Left renal cortex interstitium (tissue), 4 donors: ENCODE measurements at places on chromosomes 5 and 9. TPM values are rescaled to one million over a fixed set of nuclear protein-coding genes. Genes with fewer than 3 reads are reported as not detected.

PCSK1 gene
- 0.17 TPM for polyA plus RNA-seq

GKAP1 gene
- polyA plus RNA-seq = 24.7 TPM

LTC4S gene
- polyA plus RNA-seq = 2.0 TPM

TAF11L10 gene
- not detected for polyA plus RNA-seq

SLC34A1 gene
- polyA plus RNA-seq = 220 TPM

ADGRD2 gene
- 0.35 TPM for polyA plus RNA-seq

PCA3 gene
- 1.5 TPM for polyA plus RNA-seq

SEC61B gene
- polyA plus RNA-seq = 158 TPM

ELAVL2 gene
- 3.7 TPM for polyA plus RNA-seq

PFN3 gene
- polyA plus RNA-seq = 0.91 TPM

DNA sequence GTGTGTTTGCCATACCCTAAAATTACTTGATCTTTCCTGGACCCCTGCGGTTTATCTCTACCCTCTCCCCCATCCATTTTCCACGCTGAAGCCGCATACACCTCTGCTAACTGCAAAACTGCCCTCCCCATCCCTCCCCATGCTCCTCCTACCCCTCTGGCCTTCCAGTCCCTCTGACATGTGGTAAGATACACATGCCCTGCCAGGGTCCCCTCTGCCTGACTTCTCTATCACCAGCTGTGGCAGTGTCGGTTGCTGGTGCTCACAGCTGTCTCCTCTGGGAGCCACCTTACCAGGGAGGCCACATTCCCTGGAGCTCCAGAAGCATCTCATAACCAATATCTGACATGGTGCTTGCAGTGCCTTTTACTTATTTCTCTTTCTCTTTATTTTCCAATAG, 58.9 kb upstream of the COL15A1 start:
- DNase-seq = no peak

DNA sequence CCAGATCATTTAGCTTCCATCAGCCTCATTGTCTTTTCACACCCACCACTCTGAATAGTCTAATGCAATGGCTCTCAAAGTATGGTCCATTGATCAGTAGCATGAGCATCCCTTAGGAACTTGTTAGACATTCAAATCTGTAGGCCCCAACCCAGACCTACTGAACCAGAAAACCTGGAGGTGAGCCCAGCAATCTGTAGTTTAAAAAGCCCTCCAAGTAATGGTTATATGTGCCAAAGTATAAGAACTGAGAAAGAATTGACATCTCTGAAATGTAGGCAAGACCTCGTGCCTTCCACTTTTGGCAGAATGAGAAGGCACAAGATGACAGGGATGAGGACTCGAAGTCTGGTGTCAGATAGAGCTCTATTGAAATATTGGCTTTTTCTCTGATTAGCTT, 267.6 kb downstream of the TRIM32 start:
- no peak for DNase-seq

GRCh38 chr9:78115073-78115472, 83.5 kb upstream of the GNAQ start:
- DNase-seq = no peak

GRCh38 chr5:140700177-140701144, at the start of gene ZMAT2:
Gene ZMAT2, plus strand, starts transcription at chr5:140700447. Its CDS starts 14 bp downstream, at chr5:140700461.
- peak; percentile 92 for DNase-seq

DNA sequence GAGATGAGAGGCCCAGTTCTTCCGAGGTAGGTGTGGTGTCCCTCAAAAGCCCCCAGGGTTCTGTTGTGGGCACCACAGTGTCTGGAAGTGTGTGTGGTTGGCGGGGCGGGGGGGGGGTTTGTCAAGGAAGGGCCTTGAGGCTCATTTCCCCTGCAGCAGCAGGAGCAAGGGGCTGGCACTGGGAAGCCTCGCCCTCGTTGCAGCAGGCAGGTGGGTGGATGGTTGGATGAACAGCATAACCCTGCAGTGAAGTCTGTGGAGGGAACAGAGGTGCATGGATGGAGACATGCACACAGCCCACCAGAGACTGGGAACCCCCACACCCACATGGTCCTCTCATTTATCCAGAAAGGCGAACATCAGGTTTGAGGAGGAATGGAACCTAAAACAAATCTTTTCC, 2.0 kb upstream of the SPATA31E1 start:
- DNase-seq = no peak

DNA sequence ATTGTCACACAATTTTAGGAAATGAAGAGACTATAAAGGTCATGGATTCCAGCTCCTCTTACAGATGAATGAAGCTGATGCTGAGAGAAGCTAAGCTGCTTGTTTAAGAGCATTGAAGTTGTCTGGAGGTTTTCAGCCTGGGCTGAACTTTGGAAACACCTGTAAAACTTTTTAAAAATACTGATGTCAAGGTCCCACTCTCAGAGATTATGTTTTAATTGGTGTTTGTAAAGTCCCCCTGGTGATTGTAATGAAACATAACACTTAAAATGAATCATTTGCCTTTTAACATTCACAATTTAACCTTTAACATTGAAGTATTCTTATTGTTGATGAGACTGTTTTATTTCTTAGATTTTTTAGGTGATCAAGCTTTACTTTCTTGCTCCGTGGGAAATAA, 16.4 kb downstream of the RAD23B start:
- no peak for DNase-seq

GRCh38 chr5:23703940-23704855, 196.8 kb downstream of the PRDM9 start:
- DNase-seq = no peak

- DNase-seq = no peak
These were observed 15.8 kb upstream of the KIF4B start for GRCh38 chr5:154997746-154998145.

DNA sequence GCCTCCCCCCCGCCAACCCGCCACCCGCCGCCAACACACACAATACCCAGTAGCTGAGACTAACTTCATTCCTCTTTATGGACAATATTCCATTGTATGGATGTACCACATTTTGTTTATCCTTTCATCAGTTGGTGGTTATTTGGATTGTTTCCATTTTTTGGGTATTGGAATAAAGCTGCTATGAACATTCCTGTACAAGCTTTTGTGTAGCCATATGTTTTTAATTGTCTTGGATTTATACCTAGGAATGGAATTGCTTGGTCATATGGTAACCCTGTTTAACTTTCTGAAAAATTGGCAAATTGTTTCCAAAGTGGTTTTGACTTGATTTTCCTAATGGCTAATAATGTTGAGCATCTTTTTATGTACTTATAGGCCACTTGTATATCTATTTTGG, 4.9 kb upstream of the UBTD2 start:
- no peak for DNase-seq

DNA sequence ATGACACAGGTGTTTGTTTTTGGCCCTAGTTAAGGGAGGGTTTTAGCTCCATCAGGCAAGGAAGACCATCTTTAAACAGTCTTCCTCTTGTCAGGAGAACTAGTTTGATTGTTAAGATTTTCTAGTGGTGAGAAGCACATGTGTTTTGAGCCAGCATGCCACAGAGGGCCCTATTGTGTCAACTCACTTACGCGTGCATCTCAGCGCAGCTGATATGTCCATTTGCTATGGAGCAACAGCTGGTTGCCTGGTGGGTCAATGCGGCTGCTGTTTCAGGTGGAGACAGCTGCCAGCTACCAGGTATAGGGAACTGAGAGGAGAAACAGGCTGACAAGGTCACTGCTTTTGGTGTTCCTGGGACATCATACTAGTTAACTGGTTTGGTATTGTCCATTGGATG, 100.5 kb upstream of the PRRC1 start:
- DNase-seq = no peak

GRCh38 chr9:91978740-91979414, 28.8 kb upstream of the ROR2 start:
- DNase-seq = no peak

- DNase-seq = no peak
These were observed 43.1 kb upstream of the DAB2IP start for GRCh38 chr9:121608168-121608853.

DNA sequence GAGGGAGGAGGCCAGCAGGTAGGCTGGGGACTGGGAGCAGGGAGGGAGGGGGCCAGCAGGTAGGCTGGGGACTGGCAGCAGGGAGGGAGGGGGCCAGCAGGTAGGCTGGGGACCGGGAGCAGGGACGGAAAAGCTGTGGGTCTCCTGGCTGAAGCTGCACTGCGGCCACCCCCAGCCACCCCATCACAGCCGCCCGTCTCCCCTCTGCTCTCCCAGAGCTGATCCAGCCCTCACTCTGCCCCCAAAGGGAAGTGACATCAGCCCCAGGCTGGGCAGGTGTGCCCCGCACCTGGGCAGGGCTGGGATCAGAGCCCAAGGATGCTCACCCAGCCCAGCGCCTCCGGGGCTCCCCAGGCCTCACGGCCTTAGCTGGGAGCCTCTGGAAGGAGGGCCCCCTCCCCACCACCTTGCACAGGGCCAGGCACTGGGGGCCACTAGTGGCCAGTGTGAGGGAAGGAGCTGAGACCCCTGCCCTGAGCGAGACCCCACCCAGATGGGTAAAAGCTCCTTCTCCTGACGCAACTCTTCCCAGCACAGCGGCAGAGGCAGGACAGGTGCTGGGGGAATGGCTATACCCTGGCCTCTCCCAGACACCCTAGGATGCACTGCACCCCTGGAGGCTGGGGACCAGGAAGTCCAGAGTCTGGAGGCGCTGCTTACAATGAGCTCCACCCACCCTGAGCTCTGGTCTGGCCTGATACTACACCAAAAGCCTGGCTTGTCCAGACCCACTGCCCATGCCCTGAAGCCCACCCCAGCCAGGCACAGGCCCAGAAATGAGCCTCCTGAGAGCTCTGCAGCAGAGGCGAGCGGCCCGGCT, 11.6 kb downstream of the AGPAT2 start:
- DNase-seq = no peak

DNA sequence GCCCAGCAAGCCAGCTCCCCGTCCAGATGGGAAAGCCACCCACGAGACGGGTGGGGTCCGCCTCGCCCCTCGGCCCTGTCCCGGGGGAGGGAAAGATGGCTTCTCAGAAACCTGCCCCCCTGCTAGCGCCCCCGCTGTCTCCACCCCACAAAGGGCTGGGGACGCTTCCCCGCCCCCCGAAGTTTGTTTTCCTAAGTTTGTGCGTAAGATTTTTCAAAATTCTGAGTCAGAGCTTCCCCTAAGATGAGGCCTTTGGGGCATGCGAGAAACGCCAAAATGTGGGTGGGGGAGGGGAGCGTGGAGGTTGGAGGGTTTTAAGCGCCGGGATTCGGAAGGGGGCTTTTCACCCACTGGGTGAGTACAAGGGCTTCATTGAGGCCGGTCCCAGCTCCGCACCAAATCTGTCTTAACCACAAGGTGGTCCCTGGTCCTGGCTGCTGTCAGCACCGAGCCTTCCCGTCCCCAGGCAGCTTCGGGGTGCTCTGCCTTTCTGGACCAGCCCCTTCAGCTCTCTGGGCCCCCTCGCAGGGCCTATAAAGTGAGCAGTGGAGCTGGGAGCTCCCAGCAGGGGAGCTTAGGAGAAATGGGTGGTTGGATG, 32.3 kb downstream of the PRRX2 start:
- DNase-seq = no peak

DNA sequence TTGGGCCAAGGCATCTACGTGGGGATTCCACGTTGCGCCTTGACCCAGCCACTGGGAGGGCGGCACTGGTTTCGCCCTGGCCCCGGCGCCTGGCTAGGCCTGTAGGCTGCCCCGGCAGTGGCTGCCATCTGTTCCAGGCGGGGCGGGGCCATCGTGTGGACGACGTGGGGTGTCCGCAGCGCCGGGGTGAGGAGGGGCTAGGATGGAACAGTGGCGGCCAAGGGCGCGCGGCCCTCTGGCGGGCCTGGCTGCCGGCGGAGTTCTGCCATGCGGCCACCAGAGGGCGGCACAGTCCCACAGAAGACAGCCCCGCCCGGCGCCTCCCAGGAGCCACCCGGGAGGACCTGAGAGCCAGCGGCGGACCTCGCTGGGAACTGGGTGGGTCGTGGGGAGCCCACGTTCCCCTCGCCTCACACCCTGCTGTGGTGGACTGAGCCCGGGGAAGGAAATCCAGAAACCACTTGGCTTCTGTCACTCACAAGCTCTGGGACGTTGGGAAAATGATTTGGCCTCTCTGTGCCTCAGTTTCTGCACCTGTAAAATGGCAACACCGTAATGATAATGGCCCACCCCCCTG, 22.6 kb upstream of the RAPGEF1 start:
- DNase-seq = no peak

GRCh38 chr5:135546912-135547311, 11.1 kb upstream of the NEUROG1 start:
- no peak for DNase-seq

GRCh38 chr5:148791696-148792095, 34.7 kb upstream of the ADRB2 start:
- no peak for DNase-seq

GRCh38 chr5:168198359-168198758, 93.1 kb upstream of the WWC1 start:
- no peak for DNase-seq

- no peak for DNase-seq
These were observed 1.5 kb upstream of the KCNN2 start for GRCh38 chr5:114360357-114360756.

GRCh38 chr5:158287643-158288271, 428.8 kb upstream of the CLINT1 start:
- DNase-seq = no peak

GRCh38 chr5:156409834-156410233, 82.9 kb downstream of the SGCD start:
- DNase-seq = no peak

DNA sequence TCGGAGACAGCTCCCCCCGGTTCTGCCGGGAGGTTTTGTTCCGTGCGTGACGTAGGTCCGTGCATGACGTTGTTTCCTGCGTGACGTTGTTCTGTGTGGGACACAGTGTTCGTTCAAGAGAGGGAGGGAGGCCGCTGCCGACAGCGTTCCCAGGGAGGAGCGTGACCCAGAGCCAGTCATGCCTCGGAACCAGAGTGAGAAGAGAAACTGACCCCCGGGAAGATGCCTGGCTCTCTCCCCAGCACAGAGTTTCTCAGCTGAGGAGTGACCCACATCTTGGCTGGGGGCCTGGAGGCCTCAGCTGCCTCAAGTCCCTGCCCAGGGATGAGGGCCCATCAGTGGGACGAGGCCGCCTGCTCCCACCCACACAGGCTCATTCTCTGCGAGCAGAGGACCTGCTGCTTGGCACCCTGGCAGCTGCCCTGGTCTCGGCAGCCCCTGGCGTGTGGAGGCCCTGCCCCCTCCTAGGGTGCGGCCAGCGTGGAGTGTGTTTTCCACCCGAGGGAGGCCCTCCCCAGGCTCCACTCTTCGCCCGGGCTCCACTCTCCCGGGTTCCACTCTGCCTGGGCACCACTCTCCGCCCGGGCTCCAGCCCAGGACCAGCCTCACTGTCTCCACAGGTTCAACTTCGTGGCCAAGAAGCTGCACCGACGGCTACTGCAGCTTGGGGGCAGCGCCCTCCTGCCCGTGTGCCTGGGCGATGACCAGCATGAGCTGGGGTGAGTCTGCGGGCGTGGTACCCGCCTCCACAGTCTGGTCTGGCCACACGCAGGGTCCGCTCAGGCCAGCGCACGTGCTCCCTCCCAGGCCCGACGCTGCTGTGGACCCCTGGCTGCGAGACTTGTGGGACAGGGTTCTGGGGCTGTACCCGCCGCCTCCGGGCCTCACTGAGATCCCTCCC, 7.9 kb downstream of the NDOR1 start:
- no peak for DNase-seq

GRCh38 chr9:2709645-2710101, 7.6 kb upstream of the KCNV2 start:
- no peak for DNase-seq

DNA sequence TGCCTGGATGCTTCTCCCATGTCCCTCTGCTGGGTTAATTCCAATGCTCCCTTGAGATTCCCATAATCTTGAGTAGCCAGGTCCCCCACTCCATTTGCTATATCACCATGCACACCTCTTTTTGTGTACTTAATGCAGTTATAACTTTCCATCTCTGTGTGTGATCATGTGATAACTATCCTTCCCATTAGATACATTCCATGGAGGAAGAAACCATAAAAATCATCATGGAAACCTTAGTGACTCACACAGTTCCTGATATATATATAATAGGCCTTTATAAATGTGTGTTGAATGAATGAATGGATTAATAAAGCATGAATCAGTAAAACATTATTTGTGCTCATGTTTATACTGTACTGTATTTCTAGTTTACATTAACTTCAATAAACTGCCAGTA, 104.6 kb downstream of the PCSK5 start:
- no peak for DNase-seq
